ENCODE measurements at places on chromosomes 12 and 14.
A peak's percentile ranks its signal among the peaks of the same experiment; 100 is the strongest.

- DNase-seq = no peak
Observed at GRCh38 chr12:67047634-67048033, 221.5 kb upstream of the CAND1 start.

- DNase-seq = no peak
Observed at GRCh38 chr14:59303216-59303615, 114.7 kb downstream of the DAAM1 start.

DNA sequence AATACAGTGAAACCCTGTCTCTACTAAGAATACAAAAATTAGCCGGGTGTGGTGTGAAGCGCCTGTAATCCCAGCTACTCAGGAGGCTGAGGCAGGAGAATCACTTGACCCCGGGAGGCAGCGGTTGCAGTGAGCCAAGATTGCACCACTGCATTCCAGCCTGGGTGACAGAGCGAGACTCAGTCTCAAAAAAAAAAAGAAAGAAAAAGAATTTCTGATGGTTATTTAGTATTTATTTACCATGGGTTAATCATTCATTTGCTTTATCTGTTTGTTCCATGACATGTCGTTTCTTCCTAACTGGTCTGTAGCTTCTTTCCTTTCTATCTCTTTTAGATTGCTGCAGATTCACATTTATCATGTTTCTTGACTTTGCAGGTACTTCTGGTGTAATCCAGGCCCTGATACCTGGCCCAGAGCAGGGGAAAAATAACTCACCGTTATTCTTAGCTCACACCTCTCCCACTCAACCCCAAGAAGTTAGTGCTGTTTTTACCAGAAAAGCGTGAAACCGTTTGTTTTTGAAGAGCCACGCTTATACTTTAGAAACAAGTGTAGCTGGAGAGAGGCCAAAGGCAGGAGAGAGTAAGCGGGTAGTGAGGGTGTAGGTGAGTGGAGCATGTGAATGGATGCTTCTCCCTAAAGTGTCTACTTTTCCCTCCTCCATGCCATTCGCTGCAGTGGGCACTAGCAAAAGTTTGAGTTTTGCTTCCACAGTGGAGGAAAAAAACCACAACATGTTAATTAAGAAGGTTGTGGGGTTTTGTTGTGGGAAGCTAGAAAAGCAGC, 45.4 kb downstream of the SRGAP1 start:
- DNase-seq = peak; percentile 33

DNA sequence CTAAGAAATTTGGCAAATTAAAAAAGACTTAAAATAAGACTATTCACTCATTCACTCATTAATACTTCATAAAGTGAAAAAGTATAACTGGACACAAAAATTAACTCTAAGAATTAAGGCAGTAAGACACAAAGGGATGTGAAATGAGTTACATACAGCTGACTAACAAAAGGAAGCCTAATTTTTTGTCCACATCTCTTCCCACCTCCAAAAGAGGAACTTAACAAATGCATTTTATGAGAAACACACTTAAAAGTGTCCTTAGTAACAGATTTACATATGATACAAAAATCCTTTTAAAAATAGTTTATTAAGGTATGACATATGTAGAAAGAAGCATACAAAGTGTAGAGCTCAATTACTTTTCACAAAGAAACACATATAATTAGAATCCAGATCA, 88.9 kb downstream of the NUMB start:
- DNase-seq = no peak

GRCh38 chr14:100536121-100536510, 51.1 kb downstream of the BEGAIN start:
- no peak for DNase-seq

DNA sequence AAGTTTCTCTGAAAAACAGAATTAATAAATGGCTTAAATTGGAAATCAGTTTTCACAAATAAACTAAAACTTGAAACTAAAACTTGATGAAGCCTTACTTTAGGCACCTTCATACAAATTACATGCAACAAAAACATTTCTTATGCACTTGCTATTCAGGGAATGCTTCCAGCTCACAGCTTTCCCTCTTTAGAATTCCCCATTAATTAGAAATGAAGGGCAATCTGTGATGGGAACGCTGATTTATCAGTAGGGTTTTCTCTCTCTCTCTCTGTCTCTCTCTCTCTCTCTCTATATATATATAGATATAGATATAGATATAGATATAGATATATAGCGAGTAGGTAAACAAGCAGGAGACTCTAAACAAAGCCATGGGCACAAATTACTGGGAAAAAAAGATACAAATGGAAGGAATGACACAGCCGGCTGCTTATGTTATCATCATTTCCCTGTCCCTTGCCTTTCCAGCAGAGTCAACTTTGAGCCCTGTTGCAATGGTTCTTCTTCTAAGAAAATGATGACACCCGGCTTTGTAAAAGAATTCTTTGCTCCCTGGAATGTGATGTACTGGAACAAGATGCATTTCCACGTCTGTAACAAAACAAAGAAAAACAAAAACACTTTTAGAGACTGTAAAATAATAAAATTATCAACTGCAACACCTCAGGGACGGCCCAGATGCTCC, 1121.6 kb upstream of the TMEM132C start:
- DNase-seq = no peak

GRCh38 chr14:51242545-51243490, 2.8 kb downstream of the TMX1 start:
- no peak for DNase-seq

GRCh38 chr14:61611880-61612630, 83.3 kb upstream of the HIF1A start:
- DNase-seq = no peak

- DNase-seq = no peak
Observed at GRCh38 chr14:45664668-45665356, 411.8 kb upstream of the MIS18BP1 start.

- DNase-seq = peak; percentile 83
Observed at GRCh38 chr12:128817111-128818015, 6.4 kb downstream of the SLC15A4 start.

GRCh38 chr12:44380861-44381260, 495.3 kb downstream of the NELL2 start:
- no peak for DNase-seq

GRCh38 chr14:62429683-62430082, 615.6 kb downstream of the KCNH5 start:
- DNase-seq = no peak
